Stimulated activated CD8-positive, alpha-beta memory T cell treated with anti-CD3 and anti-CD28 coated beads, Interleukin-4, amount 100 ng/mL, for 1 hour (primary cell): ENCODE measurements at places on chromosomes 3 and 15.

DNA sequence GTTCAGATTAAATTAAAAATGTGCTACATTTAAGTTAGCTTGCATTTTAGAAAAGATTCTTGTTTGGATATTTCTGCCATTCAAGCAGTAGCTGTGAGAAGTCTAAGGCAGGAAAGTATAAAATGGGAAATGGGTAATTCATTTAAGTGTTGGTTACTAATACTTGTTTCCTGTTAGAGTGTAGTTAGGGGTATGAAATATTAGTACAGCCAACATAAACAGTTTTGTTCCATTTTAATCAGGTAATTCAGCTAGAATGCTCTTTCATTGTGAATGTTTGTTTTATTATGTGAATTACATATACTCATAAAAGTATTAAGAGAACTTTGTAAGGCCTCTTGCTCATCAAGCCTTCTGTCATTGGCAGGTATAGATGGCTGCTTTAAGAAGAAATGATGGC lies 19.9 kb downstream of the TATDN2 start:
- no peak for DNase-seq

- DNase-seq, result no peak
Measured at GRCh38 chr3:141834292-141834691, 42.2 kb upstream of the ATP1B3 start.

GRCh38 chr3:49842843-49843517 lies 13.4 kb downstream of the TRAIP start:
- DNase-seq, result no peak

DNA sequence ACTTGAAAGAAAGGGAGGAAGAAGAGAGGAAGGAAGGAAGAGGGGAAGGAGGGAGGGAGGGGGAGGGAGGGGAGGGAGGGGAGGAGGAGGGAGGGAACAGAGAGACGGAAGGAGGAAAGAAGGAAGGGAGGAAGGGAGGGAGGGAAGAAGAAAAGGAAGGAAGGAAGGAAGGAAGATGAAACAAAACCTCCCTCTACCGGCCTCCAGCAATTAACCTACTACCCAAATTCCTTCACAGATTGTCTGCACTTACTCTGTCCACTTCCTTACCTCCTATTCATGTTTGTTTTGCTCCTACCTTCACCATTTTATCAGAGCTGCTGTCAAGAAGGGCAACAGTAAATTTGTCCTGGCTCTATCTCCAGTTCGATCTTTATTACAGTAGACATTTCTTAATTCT lies 44.6 kb upstream of the BCL6 start:
- DNase-seq, result no peak

- DNase-seq, result no peak
Measured at GRCh38 chr15:89363770-89364169, 29.1 kb upstream of the POLG start.
